ENCODE measurements at places on chromosomes 3 and 15. TPM values are rescaled to one million over a fixed set of nuclear protein-coding genes. Genes with fewer than 3 reads are reported as not detected.

GRCh38 chr3:168847291-168847883, 751.7 kb upstream of the GOLIM4 start:
- no peak for DNase-seq

DNA sequence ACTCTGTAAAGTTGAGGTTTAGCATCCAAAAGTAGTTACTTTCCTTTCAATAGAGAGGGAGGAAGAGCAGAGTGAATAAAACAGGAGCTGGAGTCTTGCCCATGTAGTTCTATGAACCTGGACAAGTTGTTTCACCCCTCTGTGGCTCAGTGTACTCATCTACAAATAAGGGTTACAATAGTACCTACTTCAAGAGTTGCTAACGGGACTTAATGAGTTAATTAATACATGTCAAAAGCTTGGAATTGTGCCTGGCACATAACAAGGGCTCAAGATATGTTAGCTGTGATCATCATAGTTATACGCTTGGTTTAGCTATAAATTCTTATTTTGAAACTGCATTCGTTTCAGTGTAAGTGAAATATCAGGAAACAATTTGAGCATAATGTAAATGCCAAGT, 388.5 kb upstream of the THBS1 start:
- no peak for DNase-seq

DNA sequence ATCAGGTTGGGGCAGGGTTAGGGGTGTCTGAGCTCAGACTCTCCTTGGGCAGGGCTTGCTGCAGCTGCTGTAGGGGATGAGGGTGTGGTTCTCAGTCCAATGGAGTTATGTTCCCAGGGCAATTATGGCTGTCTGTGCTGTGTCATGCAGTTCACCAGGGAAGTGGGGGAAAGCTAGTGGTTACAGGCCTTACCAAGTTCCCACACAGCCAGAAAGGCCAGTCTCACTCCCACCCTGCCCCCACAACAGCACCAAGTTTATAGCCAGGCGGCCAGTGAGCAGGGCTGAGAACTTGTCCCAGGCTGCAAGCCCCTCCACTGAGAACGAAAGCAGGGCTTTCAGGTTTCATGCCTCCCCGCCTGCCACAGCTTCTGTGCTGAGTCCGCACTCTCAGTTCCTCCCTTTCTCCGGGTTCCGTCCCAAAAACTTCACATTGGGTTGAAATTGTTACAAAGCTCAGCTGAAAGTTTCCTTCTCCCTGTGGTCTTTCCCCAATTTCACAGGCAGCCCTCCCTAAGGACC, 19.6 kb upstream of the CPOX start:
- DNase-seq, result peak; percentile 13

PRC1 gene
- polyA plus RNA-seq, result 5.7 TPM

DNA sequence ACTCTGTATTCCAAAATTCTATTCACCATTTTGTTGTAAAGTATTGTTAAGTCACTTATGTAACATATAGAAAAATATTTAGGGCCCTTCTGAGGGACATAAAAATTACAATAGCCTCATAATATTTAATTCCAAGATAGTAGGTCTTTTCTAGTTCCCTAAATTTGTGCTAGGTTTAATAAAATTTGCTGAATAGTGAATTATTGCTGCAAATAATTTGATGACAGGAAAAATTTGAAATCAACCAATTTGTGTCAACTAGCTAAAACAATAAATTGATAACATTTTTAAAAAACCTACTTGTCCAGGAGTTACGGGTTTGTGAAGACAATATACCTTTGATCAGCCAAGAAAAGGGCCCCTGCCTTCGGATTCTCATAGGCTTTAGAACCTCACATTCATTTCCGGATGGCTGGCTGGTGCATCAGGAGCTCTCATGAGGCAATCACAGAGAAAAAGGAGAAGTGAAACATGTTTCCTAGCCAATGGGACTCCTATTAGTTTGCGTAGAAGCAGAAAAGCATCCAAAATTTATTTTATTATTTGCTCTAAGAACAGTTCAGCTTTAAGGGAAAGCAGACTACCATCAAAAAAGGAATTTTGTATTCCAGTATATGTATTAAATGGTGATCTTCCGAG, 177.2 kb downstream of the LRRC3B start:
- DNase-seq, result no peak

DNA sequence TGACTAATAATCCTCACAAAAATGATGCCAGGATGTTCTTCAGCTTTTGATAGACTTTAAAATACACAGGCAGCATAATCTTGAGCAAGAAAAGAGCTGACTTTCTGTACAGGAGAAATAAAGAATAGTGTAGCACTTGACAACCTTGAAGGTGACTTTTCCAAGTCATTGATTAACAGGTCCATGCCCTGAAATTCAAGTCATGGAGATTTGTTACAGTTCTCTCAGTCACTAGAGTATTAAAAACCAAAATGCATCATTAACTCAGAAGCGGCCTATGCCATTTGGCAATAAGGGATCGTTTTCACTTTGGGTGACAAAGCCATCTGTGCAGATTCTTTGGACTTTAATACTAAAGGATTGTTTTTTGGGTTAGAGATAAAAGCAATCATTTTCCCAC, 692.7 kb upstream of the SGO1 start:
- DNase-seq, result no peak

GRCh38 chr3:171840811-171841619, 2.1 kb upstream of the TMEM212 start:
- DNase-seq, result no peak

DNA sequence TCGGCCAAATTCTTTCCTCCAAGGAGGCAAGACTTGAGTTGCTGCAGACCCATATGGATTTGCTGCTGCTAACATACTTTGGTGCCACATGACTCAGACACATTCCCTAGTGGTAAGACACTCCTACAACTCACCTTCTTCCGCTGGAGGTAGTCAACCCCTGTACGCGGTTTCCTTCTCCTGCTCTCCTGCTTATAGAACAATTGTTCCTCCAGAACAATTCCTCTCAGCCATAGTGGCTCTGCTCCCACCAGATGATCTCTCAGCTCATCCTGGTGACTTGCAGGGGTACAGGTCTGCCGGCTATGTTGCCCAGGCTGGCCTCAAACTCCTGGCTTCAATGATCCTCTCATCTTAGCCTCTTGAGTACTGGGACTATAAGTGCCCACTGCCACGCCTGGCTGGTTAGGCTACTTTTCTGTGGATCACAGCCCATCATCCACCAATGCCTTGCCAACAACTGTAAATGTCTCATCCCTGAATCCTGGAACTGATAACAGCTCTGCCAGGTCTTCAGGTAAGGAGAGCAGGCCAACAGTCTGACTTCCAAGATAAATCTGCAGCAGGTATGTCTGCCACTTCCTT, 2.4 kb upstream of the CXCR6 start:
- DNase-seq, result no peak

DNA sequence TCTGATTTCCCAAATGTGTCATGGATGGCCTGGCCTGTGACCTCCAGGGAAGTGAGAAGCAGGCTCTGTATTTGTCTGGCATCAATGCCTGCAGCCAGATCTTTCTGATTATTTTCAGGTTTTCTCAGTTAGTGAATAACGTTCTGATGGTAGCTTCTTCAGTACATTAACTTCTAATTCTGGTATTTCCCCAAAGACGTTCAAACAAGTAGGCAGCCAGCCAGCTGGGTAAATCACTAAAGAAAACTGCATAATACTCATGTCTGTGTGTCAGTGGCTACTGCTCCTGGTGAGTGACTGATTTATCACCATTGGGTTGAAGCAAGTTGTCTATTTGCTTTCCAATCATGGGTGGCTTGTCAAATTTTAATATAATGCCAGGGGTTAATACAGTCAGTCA, 162.6 kb upstream of the PFN2 start:
- no peak for DNase-seq
